Renal cortical epithelial cell (primary cell): ENCODE measurements at places on chromosomes 7 and 10. TPM values are rescaled to one million over a fixed set of nuclear protein-coding genes. Genes with fewer than 3 reads are reported as not detected.

SYT15 gene
- 1.0 TPM in 1 of 2 replicates, not detected in the other for total RNA-seq

FANK1 gene
- total RNA-seq = 14.9 and 26.4 TPM in 2 replicates

HHEX gene
- 0.40 and 1.6 TPM in 2 replicates for total RNA-seq

CNNM1 gene
- total RNA-seq = 0.35 and 1.3 TPM in 2 replicates

PHKG1 gene
- 0.15 TPM in 1 of 2 replicates, not detected in the other for total RNA-seq

ZDHHC16 gene
- total RNA-seq = 30.2 and 39.2 TPM in 2 replicates

GALNT17 gene
- total RNA-seq = not detected in 2 replicates

WNT8B gene
- total RNA-seq = not detected in 2 replicates

NPFFR1 gene
- total RNA-seq = under 0.01 TPM in 1 of 2 replicates, not detected in the other

C1GALT1 gene
- 59.0 and 80.1 TPM in 2 replicates for total RNA-seq

NAT16 gene
- total RNA-seq = not detected in 2 replicates

- DNase-seq = no peak
Observed at GRCh38 chr10:75464478-75465449, 33.3 kb downstream of the LRMDA start.

DNA sequence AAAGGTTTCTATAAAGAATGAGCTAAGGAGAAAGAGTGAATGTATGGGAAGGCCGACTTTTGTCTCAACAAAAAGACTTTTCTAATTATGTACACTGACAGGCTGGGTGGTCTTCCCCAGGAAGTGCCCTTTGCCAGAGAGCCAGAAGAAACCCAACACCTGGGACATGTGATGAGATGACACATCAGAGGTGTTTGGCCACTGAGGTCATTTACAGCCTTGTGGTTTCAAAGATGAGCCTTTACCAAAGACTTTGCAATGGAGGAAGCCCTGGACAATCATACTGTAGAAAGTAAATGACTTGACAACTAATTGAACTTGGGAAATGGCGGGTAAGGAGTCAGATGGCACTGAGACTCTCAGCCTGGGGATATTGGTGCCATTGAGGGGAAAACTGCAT, 3.4 kb upstream of the NRG3 start:
- DNase-seq = peak; percentile 60

DNA sequence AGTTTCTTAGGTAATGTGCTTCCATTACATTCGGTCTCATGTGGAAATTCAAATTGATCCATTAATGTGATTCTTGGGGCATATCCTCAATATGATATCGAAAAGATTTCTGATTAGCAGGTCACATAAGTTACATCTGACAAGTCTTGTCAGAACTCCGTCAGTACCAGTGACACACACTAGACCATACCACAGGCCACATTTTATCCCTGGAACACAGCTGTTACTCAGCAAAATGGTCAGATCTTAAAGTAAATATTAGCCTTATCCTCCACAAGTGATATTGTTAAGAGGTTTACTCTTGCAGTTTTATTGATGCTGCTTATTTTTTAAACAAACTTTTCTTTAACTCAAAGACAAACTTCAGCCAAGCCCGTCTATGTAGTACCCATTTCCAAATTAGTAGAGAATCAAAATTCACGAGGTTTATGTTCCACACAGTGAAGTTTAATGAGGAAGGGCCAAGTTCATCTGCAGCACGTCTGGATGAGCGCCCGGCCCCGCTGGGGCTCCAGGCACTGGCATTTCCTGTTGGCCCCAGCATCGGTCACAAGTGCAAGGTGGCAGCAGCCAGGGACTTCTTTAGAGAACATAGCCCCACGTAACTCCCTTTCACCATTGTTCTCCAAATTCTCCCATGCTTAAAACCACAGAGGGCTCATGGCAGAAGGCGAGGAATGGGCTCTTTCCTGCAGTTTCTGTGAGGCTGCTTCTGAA, 132.2 kb downstream of the VIPR2 start:
- DNase-seq = peak; percentile 7

- DNase-seq = peak; percentile 74
Observed at GRCh38 chr10:112565434-112566053, 118.5 kb downstream of the VTI1A start.

- no peak for DNase-seq
Observed at GRCh38 chr10:73414230-73414945, 530 bp upstream of the ANXA7 start.

DNA sequence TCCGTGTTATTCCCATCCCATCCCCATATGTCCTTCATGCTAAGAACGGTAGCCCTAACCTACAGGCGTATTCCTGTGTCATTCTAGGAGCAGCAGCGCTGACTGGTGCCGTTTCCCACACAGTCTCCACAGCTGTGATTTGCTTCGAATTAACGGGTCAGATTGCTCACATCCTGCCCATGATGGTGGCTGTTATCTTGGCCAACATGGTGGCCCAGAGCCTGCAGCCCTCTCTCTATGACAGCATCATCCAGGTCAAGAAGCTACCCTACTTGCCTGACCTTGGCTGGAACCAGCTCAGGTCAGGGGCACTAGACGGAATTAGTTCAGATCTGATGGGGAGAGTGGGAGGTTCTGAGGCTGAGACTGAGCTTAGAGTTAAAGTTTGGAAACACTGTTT, 20.7 kb downstream of the FAM131B start:
- DNase-seq = no peak
